ENCODE measurements at places on chromosomes 5 and 9. TPM values are rescaled to one million over a fixed set of nuclear protein-coding genes. Genes with fewer than 3 reads are reported as not detected.

Gene PCDHGC3
- total RNA-seq = 13.0 TPM

Gene GDA
- not detected for total RNA-seq

Gene GABRB2
- total RNA-seq = not detected

Gene IL9
- total RNA-seq = not detected

Gene CCL19
- not detected for total RNA-seq

DNA sequence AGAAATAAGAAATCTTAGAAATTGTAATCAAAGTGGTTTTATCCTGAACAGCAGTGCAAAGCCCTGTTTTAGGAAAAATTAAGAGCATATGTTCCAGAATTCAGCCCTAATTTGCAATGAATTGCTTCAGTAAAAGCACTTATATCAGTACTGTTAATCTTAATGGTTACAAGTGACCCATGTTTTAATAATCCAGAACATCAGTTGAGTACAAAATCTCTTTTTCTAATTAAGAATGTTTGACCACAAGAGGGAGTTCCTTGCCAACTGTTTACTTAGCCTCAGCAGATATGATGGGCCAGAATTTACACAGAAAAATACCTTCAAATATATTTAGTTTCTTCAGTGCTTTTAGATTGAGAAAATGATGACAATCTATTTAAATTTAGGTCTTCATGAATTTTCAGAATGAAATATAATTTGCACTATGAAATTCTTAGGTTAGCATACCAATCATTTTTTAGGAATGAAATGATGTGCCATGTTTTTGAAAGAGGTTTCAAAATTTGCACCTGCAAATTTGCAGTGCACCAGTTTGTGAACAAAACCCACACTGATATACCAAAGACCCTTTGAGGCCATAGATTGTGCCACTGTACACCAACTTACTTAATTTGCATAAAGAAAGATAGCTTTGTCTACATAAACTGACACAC lies 926.3 kb upstream of the ARRDC3 start:
- no peak for DNase-seq
- H3K4me3 ChIP-seq = no peak overlapping the region
- no peaks in the 10 kb centered on the region for H3K27me3 ChIP-seq
- no peaks in the 10 kb centered on the region for H3K36me3 ChIP-seq
- H3K4me1 ChIP-seq = no peaks in the 10 kb centered on the region

- no peaks in the 10 kb centered on the region for H3K27me3 ChIP-seq
- no peak overlapping the region for H3K4me3 ChIP-seq
- DNase-seq = no peak
- no peaks in the 10 kb centered on the region for H3K4me1 ChIP-seq
- no peaks in the 10 kb centered on the region for H3K36me3 ChIP-seq
- no peak overlapping the region for H3K27ac ChIP-seq
These were observed 87.2 kb downstream of the ATPSCKMT start for GRCh38 chr5:10162468-10162867.

DNA sequence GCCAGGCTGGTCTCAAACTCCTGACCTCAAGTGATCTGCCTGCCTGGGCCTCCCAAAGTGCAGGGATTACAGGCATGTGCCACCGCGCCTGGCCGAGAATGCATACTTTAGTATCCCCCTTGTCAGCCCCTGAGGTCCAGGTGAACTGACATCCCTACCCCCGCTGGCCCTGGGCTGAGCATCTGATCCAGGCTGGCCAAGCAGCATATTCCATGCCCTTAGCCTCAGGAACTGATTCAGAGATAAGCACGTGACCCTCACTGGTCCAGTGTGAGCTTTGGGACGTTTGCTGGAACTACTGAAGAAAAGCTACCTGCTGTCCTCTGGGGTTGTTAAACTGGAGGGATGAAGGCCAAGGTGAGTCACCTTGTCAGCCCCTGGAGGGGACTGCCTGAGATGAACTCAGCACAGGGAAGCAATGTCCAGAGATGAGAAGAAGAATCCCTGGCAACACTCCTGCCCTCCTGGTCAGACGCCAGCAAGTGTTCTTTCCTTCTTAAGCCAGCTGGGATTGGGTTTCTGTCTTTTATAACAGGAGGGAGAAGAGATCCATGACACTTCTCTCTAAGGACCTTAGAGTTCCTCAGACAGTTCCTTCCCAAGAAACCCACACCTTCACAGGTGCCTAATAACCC lies 59.1 kb upstream of the FBXW11 start:
- DNase-seq = no peak
- no peaks in the 10 kb centered on the region for H3K27me3 ChIP-seq
- peaks cover 86% of the 10 kb centered on the region for H3K36me3 ChIP-seq
- H3K4me1 ChIP-seq = no peaks in the 10 kb centered on the region
- no peak overlapping the region for H3K27ac ChIP-seq

DNA sequence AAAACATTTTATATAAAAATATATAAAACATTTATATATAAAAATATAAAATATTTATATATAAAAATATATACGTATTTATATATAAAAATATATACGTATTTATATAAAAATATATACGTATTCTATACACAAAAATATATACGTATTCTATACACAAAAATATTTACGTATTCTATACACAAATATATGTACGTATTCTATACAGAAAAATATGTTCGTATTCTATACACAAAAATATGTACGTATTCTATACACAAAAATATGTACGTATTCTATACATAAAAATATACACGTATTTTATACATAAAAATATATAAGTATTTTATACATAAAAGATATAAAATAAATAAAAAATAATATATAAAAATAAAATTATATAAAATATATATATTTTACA lies 323.6 kb downstream of the HCN1 start:
- H3K36me3 ChIP-seq = no peaks in the 10 kb centered on the region
- H3K27me3 ChIP-seq = no peaks in the 10 kb centered on the region
- H3K27ac ChIP-seq = no peak overlapping the region
- no peak for DNase-seq

- peaks cover 30% of the 10 kb centered on the region for H3K36me3 ChIP-seq
- no peak for DNase-seq
- peaks cover 4% of the 10 kb centered on the region for H3K4me1 ChIP-seq
- H3K27ac ChIP-seq = no peak overlapping the region
These were observed 28.8 kb downstream of the NSD1 start for GRCh38 chr5:177162379-177162778.

DNA sequence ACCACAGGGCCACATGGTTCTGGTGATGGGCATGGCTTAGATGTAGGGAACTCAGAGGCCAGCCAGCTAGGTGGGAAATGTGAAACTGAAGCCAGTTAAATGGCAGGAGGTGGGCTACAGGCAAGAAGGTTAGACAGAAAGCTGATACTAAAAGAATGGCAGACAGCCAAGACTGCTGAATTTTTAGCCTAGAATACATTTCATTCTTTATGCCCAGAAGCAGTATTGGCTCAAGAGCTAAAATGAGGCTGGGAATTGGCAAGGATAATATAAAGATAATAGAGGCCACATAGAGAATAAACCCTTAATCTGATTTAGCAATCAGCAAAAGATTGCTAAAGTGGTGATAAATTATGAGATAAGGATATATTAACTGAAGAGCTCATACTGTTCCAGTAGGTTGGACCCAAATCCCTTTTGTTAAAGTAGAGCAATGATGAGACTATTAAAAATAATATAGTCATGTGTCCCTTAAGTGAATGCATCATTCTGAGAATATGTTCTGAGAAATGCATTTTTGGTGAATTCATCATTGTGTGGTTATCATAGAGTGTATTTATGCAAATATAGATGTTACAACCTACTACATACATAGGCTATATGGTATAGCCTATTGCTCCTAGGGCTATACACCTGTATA lies 234.3 kb downstream of the CHSY3 start:
- H3K4me1 ChIP-seq = no peaks in the 10 kb centered on the region
- no peaks in the 10 kb centered on the region for H3K27me3 ChIP-seq
- no peak for DNase-seq
- H3K27ac ChIP-seq = no peak overlapping the region
- no peak overlapping the region for H3K4me3 ChIP-seq

Data from heart left ventricle (tissue), 16 donors.